Head of caudate nucleus (tissue), 42 donors: ENCODE measurements at places on chromosomes 1 and 21.

GRCh38 chr1:202578001-202578504 is 132.2 kb downstream of the SYT2 start:
- no peak for DNase-seq

GRCh38 chr1:27665016-27665651 is 6.9 kb downstream of the IFI6 start:
- DNase-seq, result no peak

DNA sequence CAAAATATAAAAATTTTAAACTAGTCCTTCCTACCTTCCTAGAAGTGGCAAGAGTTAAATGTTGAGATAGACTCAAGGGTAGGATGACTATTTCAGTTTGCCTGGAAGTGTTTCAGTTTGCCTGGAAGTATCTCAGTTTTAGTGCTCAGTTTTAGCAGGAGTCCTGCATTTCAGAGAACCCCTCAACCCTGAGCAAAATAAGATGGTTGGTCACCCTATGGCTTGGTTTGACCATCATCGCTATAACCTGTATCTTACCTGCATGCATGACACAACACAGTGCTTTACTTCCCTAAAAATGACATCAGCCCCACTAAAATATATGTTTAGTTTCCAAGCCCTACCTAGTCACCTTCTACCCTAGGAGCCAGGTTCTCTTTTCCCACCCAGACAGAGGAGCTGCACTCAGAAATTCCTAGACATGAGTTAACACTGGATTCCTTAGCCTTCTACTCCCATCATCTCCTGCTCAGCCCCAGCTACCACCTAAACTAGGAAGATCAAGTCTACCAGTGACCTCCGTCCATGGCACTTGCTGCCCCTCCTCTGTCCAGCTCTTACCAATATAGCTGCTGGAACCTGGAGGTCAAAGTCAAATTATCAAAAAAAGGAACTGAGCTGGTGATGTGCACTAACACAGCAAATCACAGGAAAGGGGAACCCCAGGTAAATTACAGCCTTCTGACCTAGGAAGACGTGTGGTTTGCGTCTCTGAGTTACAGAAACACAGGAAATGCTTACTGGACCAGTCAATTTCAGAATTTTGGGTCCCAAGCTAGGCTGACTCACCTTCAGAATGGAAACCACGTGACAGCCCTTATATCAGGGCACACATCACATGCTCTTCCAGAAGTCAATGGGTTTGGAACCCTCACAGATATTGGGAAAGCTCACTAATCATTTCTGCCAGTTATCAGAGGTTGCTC is 2.2 kb upstream of the G0S2 start:
- DNase-seq, result no peak

- DNase-seq, result no peak
Observed at GRCh38 chr1:92485381-92486250, 1.1 kb downstream of the GFI1 start.

GRCh38 chr1:234658138-234658537 is 48.2 kb upstream of the IRF2BP2 start:
- DNase-seq, result no peak

GRCh38 chr1:240122639-240123613 is 31.2 kb downstream of the FMN2 start:
- no peak for DNase-seq
